Type B pancreatic cell (in vitro differentiated cells): ENCODE measurements at places on chromosomes 1 and 21. TPM values are rescaled to one million over a fixed set of nuclear protein-coding genes. Genes with fewer than 3 reads are reported as not detected.

- no peak overlapping the region for H3K27ac ChIP-seq
- H3K4me3 ChIP-seq: no peak overlapping the region
- H3K27me3 ChIP-seq: peaks cover 12% of the 10 kb centered on the region
- no peaks in the 10 kb centered on the region for H3K4me1 ChIP-seq
- DNase-seq: no peak
Measured at GRCh38 chr1:225962440-225962975, 21.5 kb upstream of the LEFTY2 start.

DNA sequence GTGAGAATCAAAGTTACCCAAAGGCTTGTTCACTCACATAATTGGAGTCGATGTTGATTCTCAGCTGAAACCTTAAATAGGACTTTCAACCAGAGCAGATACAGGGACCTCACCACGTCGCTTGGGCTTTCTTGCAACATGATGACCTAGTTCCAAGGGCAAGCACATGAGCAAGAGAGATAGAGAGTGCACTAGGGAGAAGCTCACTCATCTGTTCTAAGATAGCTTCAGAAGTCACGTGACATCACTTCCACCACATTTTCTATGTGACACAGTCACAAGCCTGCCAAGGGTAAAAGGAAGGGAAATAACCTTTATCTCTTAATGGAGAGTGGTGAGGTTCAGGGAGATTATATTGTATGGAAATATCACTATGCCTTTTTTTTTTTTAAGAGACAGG is 470.1 kb upstream of the PLXNA2 start:
- no peaks in the 10 kb centered on the region for H3K36me3 ChIP-seq
- no peak overlapping the region for H3K27ac ChIP-seq
- H3K27me3 ChIP-seq: peaks cover 2% of the 10 kb centered on the region
- DNase-seq: no peak
- H3K4me3 ChIP-seq: no peak overlapping the region

Gene MARK1
- 10.6 and 14.3 TPM in 2 replicates for total RNA-seq

DNA sequence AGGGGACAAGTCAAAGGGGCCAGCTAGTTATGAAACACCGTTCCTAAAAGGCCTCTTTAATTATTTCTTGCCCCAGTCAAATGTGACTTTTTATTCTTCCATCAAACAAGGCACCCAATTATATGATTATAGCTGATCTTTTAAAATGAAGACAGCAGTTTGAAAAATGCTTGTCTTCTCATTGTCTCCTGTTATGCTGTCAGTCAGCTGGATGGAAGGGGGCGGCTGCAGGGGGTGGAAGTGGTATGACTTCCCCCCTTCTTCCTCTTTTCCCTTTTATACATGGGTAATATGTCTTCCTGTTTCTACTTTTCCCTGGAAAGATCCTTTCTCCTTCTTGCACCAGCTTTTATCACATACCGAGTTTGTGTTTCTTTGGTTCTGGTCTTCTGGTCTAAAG is 25.8 kb upstream of the KCNA10 start:
- H3K27ac ChIP-seq: no peak overlapping the region
- no peaks in the 10 kb centered on the region for H3K36me3 ChIP-seq
- DNase-seq: no peak
- no peak overlapping the region for H3K4me3 ChIP-seq
- no peaks in the 10 kb centered on the region for H3K4me1 ChIP-seq
- peaks cover 44% of the 10 kb centered on the region for H3K27me3 ChIP-seq

Gene CFHR5
- not detected in 2 replicates for total RNA-seq

Gene CYP4A22
- not detected in 2 replicates for total RNA-seq

DNA sequence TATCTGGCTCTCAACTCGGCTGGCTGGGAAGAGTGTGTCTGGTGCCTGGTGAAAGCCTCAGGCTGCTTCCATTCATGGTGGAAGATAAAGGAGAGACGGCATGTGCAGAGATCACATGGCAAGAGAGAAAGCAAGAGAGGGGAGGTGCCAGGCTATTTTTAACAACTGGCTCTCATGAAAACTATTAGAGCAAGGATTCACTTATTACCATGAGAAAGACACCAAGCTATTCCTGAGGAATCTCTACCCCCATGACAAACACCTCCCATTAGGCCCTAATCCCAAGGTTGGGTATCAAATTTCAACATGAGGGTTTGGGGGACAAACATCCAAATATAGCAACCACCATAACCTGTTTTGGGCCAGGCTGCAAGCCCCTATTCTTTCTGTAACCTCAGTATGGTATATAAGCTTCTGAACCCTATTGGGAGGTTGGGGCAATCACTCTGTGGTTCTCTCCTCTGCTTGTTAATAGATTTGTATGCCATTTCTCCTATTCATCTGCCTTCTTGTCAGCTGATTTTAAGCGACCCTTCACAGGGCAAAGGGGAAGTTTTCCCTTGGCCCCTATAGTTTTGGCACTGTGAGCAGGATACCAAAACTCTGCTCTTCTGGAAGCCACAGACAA is 179.0 kb upstream of the TNR start:
- no peak overlapping the region for H3K4me3 ChIP-seq
- no peaks in the 10 kb centered on the region for H3K27me3 ChIP-seq
- H3K4me1 ChIP-seq: peaks cover 6% of the 10 kb centered on the region

DNA sequence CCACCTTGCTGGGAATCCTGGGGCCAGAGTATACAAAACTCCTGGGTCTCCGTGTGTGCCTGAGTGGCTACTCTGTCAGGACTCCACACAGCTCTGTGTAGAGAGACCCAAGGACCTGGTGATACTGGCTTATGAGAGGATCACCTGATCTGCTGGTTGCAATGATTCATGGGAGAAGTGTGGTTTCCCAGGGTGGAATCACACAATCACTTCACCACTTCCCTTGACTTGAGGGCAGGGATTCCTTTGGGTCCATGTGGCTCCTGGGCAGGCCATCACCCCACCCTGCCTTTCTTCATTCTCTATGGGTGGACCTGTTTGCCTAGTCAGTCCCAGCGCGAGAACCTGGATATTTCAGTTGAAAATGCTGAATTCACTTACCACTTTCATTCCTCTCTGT is 13.3 kb downstream of the PRSS38 start:
- no peak for DNase-seq
- no peak overlapping the region for H3K27ac ChIP-seq

GRCh38 chr1:27650539-27651175 is 15.7 kb upstream of the FGR start:
- H3K27me3 ChIP-seq: no peaks in the 10 kb centered on the region
- peak overlapping the region; percentile 94 for H3K27ac ChIP-seq
- H3K4me1 ChIP-seq: peaks cover 26% of the 10 kb centered on the region
- H3K4me3 ChIP-seq: peak overlapping the region; percentile 45

Gene CD164L2
- 0.41 and 0.76 TPM in 2 replicates for total RNA-seq

DNA sequence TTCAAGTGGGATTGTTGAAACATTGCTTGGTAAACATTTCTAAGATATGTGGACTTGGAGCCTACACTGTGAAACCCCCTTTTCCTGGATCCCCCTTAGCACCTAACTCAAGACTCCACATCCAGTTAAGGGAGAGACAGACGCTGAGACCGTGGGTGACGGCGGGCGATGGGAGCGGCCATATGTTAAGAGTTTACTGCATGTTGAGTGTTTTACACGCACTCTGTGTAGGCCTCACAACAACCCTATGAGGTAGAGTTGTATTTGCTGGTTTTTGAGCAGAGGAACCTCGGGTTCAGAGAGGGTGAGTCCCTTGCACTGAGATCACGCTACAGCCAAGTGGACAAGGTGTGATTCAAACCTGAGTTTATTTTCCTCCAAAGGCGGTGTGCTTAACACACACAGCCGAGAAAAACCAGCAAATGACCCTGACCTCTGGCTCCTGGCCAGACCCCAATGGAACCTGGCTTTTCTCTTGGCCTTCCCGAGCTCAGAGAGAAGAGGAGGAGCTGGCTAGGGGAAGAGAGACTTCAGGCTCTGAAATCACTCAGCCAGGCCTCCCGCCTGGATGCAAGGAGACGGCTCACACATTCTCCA is 46.9 kb upstream of the GOLT1A start:
- no peak overlapping the region for H3K27ac ChIP-seq
- no peak for DNase-seq
- H3K36me3 ChIP-seq: peaks cover 16% of the 10 kb centered on the region
- no peak overlapping the region for H3K4me3 ChIP-seq
- H3K27me3 ChIP-seq: no peaks in the 10 kb centered on the region

DNA sequence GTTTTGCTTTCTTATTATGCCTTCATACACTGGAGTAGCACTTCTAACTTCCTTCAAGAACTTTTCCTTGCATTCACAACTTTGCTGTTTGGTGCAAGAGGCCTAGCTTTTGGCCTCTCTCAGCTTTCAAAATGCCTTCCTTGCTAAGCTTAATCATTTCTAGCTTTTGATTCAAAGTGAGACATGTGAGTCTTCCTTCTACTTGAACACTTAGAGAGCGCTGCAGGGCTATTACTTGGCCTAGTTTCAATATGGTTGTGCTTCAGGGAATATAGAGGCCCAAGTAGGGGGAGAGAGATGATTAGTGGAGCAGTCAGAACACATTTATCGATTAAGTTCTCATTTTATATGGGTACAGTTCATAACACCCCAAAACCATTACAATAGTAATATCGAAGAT is 12.4 kb downstream of the ANGEL2 start:
- H3K4me3 ChIP-seq: no peak overlapping the region
- no peak for DNase-seq
- H3K4me1 ChIP-seq: no peaks in the 10 kb centered on the region

- no peaks in the 10 kb centered on the region for H3K4me1 ChIP-seq
- no peaks in the 10 kb centered on the region for H3K27me3 ChIP-seq
- no peak for DNase-seq
- H3K27ac ChIP-seq: no peak overlapping the region
Measured at GRCh38 chr1:199612976-199613774, 414.3 kb upstream of the NR5A2 start.

DNA sequence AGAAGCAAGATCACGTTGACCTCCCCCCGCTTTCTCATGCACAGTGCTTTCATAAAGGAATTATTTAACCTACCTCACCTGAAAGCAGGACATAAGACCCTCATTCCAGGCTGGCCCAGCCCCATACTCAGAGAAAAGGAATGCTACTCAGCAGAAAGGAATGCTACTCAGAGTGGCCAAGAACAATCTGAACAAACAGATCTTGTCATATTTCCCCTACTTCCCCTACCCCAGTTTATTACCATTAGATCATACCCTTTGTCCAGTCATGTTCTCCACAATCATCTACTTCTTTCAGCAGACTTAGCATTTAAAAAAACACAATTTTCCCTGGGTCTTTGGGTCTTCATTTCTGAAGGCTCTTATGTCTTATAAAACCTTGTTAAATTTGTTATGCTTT is 89.8 kb downstream of the SLC16A1 start:
- peak overlapping the region; percentile 66 for H3K27ac ChIP-seq
- peaks cover 6% of the 10 kb centered on the region for H3K4me1 ChIP-seq
- H3K4me3 ChIP-seq: no peak overlapping the region
- no peak for DNase-seq

DNA sequence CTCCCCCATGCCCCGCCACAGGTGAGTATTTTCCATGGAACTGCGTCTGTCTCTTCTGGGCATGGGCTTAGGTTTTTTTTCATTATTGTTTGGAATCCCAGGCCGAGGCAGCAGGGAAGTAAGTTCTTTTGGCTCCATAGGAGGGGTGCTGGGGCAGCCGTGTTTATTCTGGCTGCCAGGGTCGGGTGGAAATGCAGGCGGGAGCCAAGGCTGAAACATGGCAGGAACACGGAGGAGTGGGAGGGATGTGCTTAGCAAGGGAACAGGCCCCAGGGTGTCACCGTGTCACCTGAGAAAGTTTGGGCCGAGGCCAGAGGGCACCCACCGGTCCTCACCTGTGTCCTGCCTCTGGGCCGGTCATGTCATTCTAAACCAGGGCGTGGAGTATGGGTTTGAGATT is 4.5 kb upstream of the DHRS3 start:
- H3K27ac ChIP-seq: peak overlapping the region; percentile 72
- peaks cover 46% of the 10 kb centered on the region for H3K4me1 ChIP-seq
- H3K27me3 ChIP-seq: no peaks in the 10 kb centered on the region

DNA sequence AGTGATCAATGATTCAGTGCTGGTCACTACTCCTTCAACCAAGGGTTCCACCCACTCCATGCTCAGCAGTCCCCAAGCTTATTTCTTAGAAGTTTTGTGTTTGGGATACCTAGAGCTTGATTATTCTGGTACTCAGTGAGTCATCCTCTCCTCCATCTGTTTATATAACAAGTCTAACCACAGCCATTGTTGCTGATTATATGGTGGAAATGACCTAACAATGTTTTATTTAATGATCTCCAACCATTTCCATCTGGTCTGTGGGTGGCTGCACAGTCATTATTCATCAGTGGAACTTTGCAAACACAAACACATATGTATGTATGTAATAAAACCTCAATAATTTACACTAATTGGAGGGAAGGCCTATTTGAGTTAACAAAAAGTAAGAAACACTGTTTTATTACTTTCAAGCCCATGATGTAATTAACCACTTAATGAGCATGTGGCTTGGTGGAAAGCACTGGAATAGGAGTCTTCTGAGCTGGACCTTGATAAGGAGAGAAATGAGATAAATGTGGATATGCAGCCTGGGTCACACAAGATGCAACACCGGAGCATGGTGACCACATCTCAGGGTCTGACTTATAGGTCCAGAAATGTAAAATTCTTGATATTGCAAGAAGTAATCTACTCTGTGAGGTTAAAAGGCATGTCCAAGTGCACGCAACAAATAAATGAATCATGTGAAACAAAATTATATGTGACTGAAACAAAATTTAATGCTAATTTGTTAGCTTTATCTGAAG is 99.0 kb upstream of the WLS start:
- H3K4me3 ChIP-seq: no peak overlapping the region
- H3K27ac ChIP-seq: no peak overlapping the region
- peaks cover 13% of the 10 kb centered on the region for H3K4me1 ChIP-seq
- H3K36me3 ChIP-seq: no peaks in the 10 kb centered on the region

Gene KIAA0040
- 7.3 and 10.3 TPM in 2 replicates for total RNA-seq

DNA sequence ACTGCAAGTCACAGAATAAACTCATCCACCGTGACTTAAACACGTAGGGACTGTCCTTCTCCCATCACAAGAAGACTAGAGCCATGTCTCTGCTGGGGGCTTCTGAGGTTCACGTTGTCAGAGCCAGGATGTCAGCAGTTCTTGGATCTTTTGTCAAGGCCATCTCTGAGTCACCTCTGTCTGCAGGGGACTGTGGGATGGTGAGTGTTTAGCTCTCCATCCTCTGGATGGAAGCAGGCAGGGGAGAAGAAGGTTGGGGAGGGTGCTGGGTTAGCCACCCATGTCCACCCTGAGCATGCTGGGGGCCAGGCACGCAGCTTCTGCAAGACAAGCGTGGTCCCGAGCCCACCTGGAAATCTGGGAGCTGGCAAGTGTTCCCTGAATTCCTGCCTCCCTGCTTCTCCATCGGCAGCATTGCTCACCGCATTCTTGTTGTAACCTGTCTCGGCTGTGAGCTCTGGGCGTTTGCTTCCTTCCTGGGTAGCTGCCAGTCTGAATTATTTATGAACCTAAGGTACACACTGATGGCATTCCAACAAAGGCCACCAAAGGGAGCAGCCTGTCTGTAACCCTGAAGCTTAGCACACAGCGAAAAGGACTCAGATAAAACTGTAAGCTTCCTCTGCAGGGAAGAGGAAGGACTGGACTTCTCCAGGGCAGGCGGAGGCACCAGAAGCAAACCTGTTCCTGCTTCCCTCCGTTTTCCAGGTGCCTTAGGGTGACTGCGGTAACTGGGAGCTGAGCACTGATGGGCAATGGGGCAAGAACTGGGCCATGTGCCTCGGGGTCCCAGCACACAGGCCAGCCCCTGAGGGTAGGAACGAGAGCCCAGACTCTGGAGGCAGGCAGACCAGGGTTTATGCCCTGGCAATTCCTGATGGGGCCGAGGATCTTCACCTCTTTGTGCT is 88.6 kb downstream of the RIPK4 start:
- DNase-seq: no peak
- peak overlapping the region; percentile 78 for H3K4me3 ChIP-seq
- peaks cover 31% of the 10 kb centered on the region for H3K4me1 ChIP-seq

- peaks cover 6% of the 10 kb centered on the region for H3K27me3 ChIP-seq
- no peaks in the 10 kb centered on the region for H3K36me3 ChIP-seq
- no peaks in the 10 kb centered on the region for H3K4me1 ChIP-seq
- no peak overlapping the region for H3K4me3 ChIP-seq
- H3K27ac ChIP-seq: no peak overlapping the region
Measured at GRCh38 chr1:224865510-224865909, 64.0 kb upstream of the DNAH14 start.
